ENCODE measurements at places on chromosomes 13 and 19.

- DNase-seq: no peak
Observed at GRCh38 chr13:95707035-95707434, 30.1 kb downstream of the DNAJC3 start.

GRCh38 chr13:81874253-81874652 is 1533.3 kb upstream of the SPRY2 start:
- no peak for DNase-seq

GRCh38 chr13:41579881-41580280 is 122.5 kb downstream of the RGCC start:
- DNase-seq: no peak

DNA sequence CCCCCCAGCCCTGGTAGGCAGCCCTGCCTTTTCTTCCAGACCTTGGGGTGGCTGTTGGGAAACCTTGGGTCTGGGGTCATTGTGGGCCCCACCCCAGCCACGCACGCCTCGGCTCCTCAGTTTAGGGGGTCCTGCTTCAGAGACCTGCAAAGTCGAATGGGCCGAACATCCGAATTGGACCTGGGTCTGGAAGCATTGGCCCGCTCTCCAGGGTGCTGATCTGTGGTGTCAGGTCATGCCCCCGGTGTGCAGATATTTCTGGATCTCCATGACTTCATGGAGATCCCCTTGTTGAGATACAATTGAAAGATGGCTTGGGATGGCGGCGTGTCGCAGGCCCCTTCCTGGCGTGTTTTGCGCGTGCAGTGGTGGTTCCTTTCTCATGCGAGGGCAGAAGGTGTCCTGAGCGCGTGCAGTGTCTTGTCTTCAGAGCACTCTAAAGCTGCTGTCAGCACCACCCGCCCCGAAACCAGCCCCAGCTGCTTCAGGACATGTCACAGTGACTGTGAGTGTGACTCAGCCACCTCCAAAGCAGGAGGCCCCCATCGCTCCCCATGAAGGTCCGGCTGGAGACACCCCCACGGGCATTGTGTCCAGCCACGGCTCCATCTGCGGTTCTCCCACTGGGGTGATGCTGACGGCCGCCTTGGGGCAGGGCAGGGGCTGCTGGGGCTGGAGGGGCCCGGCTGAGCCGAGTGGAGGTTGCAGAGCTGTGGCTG is 112.7 kb downstream of the KDM4B start:
- no peak for DNase-seq

DNA sequence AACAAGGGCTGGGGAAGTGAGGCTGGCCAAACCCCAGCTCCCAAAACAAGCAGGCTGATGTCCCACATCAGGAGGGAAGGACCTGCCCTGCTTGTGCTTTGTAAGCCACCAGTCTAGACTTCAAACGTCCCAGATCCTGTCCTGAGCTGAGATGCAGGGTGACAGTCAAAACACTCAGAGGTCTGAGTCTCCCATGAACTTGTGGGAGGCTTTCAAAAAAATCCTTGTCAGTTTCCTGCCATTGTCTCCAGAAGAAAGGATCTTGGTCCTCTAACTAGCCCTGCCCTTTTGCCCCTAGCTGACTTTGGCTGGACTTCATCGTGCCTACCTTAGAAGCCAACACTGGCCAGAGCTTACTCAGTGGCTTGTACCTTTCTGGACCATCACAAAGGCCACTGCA is 43.3 kb downstream of the DZIP1 start:
- no peak for DNase-seq

GRCh38 chr19:56297010-56297409 is 17.6 kb downstream of the ZSCAN5A start:
- DNase-seq: no peak

- DNase-seq: no peak
Observed at GRCh38 chr13:113060557-113061270, 44.9 kb upstream of the F7 start.

GRCh38 chr13:111448504-111448903 is 128.1 kb downstream of the TEX29 start:
- no peak for DNase-seq

- no peak for DNase-seq
Observed at GRCh38 chr13:46183018-46183946, 1.3 kb upstream of the LCP1 start.
